ENCODE measurements at places on chromosomes 4 and X. TPM values are rescaled to one million over a fixed set of nuclear protein-coding genes. Genes with fewer than 3 reads are reported as not detected.

DNA sequence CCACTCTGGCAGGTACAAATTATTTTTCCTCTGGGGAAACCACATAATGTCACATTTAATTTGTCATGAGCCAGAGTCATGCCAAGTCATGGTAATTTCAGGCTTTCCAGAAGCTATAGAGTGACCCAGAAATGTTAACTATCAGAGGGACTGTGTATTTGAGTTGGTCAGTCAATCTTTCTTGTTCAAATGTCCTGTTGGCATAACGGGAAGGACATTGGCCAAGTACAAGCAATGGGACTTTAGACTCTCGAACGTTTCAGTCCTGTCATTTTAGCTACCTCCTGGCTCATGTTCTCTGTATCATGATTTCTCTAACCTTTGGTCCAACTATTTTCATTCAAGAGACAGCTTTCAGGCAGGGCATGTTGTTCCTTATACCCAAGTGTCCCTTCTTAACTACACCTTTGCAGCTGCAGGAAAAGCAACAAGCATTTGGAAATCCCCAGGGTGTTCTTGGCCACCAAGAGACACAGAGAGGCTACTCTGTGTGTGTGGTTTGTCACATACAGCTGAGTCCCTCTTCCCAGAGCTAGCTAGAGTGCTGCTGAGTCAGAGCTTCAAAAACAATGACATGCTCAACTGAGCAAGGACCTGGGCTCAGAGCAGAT is 142.6 kb downstream of the EGF start:
- DNase-seq: peak; percentile 46

DNA sequence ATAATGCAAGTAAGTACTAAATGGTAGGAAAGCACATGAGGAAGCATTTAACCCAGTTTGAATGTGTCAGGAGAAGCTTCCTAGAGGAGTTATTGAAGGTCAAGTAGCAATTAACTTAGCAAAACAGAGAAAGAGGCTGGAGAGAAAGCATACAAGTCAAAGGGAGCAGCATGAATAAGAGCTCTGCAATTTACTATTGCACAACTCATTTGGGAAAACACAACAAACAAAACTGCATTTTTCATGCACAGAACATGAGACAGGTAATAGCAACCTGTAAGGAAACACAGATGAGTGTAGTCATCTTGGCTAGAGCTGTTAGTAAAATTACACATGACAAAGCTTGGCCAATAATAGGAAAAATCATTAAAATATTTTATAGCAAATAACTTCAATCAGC is 538.1 kb downstream of the PPP4R3C start:
- no peak for DNase-seq

DNA sequence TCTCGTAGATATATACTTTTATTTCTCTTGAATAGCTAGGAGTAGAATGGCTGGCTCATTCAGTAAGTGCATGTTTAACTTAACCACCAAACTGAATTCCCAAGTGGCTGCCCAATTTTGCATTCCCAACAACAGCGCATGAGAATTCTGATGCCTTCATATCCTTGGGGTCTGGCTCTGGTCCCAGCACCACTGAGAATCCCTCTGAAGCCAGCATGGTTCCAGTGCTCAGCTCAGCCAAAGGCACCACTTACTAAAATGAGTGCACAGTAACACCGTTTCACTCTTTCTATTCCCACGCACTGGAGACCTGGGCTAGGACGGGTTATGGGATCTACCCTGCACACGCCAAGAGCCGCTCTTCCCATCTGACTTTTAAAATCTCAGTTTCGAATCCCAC is 60.4 kb downstream of the CASP3 start:
- DNase-seq: no peak

GRCh38 chr4:93384241-93384640 is 444.3 kb upstream of the ATOH1 start:
- DNase-seq: no peak

- DNase-seq: no peak
These were observed 1420.4 kb downstream of the RAPGEF2 start for GRCh38 chr4:160523231-160523630.

DNA sequence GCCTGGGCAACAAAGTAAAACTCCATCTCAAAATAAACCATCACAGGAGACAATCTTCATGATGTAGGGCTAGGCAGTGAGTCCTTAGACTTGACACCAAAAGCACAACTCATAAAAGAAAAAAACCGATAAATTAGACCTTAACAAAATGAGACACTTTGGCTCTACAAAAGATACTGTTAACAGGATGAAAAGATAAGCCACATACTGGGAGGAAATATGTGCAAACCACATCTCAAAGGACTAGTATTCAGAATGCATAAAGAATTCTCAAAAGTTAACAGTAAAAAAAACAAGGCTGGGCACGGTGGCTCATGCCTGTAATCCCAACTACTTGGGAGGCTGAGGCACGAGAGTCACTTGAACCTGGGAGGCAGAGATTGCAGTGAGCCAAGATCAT is 13.2 kb downstream of the EFHC2 start:
- DNase-seq: no peak

GRCh38 chr4:122614621-122615020 is 6.2 kb downstream of the IL21 start:
- DNase-seq: no peak

DNA sequence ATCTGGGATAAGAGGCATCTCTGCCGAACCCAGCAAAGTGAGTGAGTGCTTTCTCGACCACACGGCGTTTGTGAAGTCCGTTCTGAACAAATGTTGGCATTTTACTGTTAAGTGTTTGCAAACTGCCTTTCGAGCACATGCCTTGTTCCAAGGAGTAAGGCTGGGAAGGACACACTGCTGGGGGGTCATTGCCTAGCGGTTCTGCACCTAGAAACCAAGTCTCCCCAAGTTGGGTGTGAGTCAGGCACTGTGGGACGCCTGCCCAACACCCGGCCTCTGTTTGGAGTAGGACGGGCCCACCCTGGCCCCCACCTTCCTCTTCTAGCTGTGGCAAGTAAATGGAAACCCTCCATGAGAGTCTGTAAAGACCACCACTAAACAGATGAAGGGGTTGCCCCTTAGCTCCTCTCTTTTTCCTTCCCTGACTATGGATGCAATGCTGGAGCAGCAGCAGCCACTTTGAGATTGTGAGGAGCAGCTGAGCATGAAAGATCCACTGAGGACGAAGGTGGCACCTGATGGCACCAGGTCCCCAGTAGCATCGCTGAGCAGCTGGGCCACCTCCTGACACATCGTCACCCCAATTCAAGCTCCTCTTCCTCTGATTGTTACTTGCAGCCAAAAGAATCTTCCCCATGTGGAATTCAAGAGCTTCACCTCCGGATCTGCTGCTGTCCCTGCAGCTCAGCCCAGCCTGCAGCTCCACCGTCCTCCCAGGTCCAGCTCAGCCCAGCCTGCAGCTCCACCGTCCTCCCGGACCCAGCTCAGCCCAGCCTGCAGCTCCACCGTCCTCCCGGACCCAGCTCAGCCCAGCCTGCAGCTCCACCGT is 6.3 kb downstream of the CPLX1 start:
- no peak for DNase-seq

DNA sequence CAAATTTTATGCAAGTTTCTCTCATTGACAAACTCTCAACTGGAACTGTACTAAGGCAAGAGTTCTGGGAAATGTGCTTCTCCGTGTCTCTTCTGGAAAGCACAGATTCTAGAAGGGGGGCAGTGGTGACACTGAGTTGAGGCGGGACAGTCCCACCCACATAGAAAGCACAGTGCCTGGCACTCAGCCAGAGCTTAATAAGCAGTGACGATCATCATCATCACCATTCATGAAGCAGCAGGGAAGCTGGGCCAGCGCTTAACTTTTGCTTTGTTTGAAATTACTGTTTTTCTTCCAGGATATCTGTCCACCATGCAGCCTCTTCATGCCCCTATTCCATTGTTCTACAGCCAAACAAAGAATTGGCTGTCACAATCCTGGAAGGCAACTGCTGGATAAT is 60.3 kb downstream of the BEND2 start:
- DNase-seq: no peak

- no peak for DNase-seq
These were observed 5.5 kb downstream of the ARL9 start for GRCh38 chr4:56511098-56511497.

DNA sequence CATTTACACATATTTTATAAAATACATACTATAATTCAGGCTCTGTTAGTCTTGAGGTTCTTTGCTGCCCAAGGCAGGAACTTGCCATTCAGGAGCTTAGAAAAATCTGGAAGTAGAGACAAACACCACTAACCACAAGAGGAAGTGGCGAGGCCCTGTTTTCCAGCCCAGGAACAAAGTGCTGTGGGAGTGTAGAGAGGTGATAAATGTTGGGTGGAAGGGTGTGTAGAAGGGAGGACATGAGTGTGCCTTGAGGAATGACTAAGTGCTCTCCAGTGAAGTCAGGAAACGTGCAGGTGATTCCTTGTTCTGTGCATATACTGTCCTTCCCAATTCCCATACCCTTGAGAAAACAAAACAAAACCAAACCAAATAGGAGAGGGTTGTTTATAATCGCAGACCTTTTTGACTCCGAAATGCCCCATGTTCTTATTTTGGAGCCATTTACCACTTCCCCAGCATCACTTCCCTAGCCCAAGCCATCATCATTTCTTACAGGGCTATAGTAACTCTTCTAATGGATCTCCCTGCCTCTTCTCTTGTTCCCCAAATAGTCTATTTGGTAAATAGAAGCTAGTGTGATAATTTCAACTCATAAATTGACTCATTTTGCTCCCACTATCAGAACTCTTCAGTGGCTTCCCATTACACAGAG is 83.2 kb downstream of the GPAT3 start:
- DNase-seq: no peak

DNA sequence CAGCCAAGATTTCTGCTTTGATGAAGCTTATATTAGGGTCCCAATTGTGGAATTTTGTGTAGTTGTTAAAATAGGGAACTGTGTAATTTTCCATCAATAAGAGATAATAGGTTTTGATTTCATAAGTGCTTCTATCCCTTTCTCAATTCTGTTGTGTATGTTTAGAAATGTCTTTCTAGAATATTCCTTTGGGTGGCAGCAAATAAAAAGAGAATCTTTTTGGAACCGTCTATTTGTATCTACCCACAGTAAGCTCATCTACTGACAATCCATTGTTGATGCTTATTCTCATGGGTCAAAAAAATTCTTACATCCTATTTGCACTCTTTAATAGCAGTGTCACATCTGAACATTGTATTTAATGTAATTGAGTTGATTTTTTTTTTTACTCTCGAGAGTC is 61.7 kb downstream of the TMA16 start:
- DNase-seq: no peak

DNA sequence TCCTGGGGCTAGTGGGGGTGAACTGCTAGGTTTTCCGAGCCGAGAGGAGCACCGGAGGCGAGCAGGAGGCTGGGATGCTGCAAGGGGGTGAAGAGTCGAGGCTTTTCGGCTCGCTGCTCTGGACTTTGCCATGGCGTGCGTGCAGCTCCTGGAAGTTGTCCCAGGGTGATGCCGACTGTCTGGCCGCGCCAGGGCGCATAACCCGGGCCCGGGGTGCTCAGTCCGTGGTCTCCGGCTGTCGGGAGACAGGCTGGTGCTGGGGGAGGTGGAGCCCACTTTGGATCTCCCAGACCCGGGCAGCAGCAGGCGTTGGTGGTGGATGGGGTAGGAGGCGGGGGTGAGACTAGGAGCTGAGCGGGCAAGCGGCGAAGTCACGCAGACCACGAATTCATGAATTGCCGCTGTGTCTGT is 793 bp downstream of the GRIA3 start:
- DNase-seq: no peak

DNA sequence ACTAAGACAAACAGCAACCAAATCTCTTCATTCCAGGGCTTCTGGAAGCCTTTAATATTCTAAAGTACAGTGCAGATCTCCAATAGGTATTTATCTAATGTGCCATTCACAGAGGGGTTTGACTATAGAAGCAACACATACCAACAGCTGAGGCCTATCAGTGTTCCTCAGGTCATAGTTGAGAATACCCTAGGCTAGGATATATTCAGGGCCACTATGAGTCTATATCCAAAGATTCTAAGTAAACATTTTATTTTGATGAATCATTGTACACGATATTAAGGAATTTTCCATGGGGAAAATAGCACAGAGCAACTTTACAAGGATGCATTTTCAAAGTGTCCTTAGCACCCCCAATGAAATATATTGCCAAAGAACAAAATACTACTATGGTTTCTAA is 9.7 kb downstream of the SMIM10 start:
- no peak for DNase-seq

DNA sequence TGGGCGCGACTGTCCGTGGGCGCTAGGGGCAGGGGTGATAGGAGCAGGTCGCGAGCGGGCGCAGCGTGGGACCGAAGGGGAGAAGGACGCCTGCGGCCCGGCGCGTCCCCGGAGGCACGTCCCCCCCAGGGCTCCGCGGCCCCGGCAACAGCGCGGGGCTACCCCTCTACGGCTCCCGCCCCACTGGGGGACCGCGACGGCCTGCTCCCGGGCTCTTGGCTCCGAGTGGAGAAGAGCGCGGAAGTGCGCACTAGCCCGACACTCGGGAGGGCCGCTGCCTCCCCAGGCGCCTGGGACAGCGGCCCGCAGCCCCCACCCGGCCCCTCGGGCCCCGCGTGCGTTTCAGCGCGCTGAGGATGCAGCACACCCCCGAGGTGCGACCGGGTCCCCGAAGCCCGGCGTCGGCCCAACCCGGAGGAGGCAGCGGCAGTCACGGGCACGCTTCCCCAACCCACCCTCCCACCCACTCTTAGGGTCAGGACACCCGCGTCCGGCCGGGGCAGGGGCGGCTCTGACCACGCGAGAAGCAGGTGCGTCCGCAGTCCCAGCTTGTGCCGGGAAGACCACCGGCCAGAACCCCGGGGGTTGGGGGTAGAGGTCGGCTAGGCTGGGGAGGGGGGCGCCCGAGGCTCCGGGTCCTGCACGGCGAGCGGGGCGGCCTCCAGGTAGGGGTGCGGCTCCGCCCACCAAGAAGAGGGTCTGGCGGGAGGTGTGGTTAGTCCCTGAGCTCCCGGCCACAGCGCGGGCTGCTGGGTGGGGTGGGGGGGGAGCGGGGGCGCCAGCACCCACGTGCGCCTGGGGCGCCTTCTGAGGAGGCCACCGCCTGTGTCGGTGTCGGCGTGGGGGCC is 18.5 kb upstream of the NAT8L start:
- DNase-seq: no peak

GRCh38 chr4:499567-499966 is 557 bp downstream of the PIGG start:
- DNase-seq: no peak

DNA sequence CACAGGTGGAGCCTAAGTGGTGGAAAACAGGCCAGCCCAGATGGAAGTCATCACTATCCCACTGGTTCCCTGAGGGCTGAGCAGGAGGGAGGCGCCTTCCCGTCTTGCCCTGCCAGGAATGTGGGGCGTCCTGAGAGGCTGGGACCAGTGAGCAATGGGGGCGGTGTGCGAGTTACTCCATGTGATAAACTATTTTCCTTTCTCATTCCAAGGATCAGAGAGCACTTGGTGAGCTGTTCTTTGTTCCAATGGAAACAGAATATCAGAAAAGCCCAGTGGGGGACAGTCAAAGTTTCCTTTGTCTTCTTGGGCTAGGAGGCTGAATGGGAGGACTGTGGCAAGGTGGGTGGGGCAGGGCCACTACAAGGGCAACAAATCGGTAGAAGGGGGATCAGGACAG is 86.2 kb downstream of the NHSL2 start:
- no peak for DNase-seq

RAB33A gene
- 28.8 TPM for total RNA-seq

UGT2B15 gene
- not detected for total RNA-seq

ELMOD2 gene
- 15.8 TPM for total RNA-seq

DIPK2B gene
- total RNA-seq: not detected

SPANXA2 gene
- total RNA-seq: not detected

PAGE5 gene
- not detected for total RNA-seq

TMEM175 gene
- 11.0 TPM for total RNA-seq

NFXL1 gene
- 14.0 TPM for total RNA-seq

SMIM10L2A gene
- 0.22 TPM for total RNA-seq

SYTL5 gene
- total RNA-seq: not detected

ZNF157 gene
- total RNA-seq: 1.0 TPM

VEGFD gene
- total RNA-seq: not detected

All from activated CD8-positive, alpha-beta T cell treated with anti-CD3 and anti-CD28 coated beads for 36 hours (primary cell).